Muscle of back (tissue), 13 donors: ENCODE measurements at places on chromosomes 1 and 21.
A peak's percentile ranks its signal among the peaks of the same experiment; 100 is the strongest.

GRCh38 chr1:155134880-155135414 is 705 bp upstream of the SLC50A1 start:
- DNase-seq = peak; percentile 92

DNA sequence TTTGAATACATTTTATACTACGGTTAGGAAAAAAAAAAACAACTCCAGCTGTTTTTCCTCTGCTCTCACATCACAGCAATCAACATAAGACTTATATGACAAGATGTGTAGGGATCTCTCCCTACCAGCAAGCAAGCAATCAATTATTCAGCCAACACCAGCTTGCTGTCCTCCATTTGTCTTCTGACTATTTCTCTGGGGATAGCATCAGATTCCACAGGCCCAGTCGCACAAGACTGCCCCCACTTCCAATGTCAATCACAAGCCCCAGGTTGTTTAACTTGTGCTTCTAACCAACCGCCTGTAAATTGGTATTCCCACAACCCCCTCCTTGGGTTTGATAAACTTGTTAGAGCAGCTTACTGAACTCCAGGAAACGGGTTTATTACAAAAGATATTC is 873.1 kb upstream of the TMPRSS15 start:
- no peak for DNase-seq

- no peak for DNase-seq
These were observed 179.6 kb downstream of the TPR start for GRCh38 chr1:186195377-186195931.

DNA sequence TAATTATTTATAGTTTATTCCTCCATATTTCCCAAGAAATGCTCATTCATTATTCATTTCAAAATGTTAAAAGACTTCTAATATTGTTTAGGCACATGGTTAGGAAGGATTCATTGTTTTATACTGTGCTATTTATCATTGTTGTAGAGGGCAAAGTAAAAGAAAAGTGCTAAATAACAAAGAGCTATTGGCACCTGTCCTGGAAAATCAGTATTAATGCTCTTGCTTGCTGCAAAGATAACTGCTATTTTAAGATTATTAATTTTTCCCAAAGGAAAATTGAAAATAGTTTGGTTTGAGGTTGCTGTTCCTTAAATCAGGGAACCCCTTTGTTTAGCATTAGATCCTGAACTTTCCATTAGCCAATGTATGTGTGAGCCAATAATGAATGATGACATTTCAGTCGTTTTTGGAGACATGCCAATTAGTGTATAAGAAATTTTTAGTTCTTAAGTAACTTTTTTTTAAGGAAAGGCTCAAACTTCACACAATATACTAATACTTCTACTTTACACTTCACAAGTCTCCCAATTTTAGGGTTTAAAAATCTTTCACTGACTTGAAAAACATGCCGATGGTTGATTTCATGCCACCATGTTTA is 39.9 kb downstream of the EPB41 start:
- DNase-seq = peak; percentile 37

GRCh38 chr1:44905276-44905675 is 62.2 kb upstream of the PTCH2 start:
- DNase-seq = no peak
